Neural crest cell (in vitro differentiated cells): ENCODE measurements at places on chromosomes 11 and 22. TPM values are rescaled to one million over a fixed set of nuclear protein-coding genes. Genes with fewer than 3 reads are reported as not detected.

- DNase-seq, result peak; percentile 18
Measured at GRCh38 chr22:20319041-20319744, 667 bp downstream of the DGCR6L start.

DNA sequence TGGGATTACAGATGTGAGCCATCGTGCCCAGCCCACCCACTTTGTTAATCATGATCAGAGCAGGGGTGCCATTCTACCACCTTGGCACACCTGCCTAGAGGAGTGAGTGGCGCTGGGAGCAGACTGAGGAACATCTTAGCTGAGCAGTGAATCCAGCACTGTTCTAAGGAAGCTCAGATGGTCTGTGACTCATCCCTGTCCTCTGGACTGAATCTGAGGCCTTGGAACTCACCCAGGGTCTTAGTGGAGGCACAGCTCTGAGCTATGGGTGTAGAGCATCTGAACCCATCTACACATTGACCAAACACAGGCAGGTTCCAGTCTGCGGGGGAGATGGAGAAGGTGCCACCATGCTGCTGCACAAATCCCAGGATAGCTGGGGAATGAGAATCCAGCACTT, 14.9 kb downstream of the PGAP2 start:
- DNase-seq, result no peak

GRCh38 chr22:45008186-45008681, 1.6 kb downstream of the PHF21B start:
- peak; percentile 41 for DNase-seq

Gene SLC7A4
- 0.26 and 0.43 TPM in 2 replicates for total RNA-seq

Gene FIBIN
- total RNA-seq, result 0.30 and 0.44 TPM in 2 replicates

Gene PANX2
- 2.5 and 3.0 TPM in 2 replicates for total RNA-seq
